NCI-H460 (cell line): ENCODE measurements at places on chromosomes 7 and 10. TPM values are rescaled to one million over a fixed set of nuclear protein-coding genes. Genes with fewer than 3 reads are reported as not detected.

- DNase-seq: no peak
Observed at GRCh38 chr7:132207211-132207610, 369.1 kb downstream of the PLXNA4 start.

GRCh38 chr10:34217524-34217923 is 597.6 kb downstream of the PARD3 start:
- DNase-seq: no peak

GRCh38 chr7:2823130-2823529 is 21.0 kb downstream of the GNA12 start:
- DNase-seq: no peak

DNA sequence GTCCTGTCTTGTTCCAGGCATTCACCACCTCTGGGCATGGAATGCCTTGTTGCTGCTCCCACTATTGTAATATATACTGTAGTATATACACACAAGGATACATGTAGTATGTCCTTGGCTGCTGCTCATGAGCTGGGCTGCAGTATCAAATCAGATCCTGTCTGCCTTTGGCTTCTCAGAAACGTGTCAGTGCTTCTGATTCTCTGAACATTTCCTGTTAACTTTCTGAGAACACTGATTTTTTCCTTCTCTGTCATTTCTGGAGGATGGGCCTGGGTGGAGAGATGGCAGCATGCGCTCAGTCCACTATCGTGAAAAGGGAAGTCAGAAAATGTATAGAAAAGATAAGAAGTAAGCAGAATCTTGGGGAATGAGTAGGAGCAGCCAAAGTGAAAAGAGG is 12.2 kb downstream of the SFTPA2 start:
- no peak for DNase-seq

DNA sequence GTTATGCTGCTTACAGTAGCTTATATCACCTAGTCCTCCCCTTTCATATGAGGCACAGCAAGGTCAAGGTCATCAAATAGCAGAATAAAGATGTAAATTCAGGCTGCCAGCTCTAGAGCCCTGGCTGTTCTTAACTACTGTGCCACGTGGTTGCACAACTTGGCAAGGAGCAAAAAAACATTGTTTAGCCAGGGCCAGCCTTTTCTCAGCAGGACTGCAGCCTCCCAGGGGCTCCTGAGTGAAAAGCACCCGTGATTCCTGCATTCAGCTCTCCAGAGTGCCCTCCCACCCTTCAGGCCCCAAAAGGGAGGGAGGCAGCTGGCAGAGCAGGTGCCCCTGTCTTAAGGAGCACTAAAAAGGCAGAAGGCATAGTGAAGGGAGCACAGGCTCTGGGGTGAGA is 31.8 kb upstream of the TM9SF3 start:
- DNase-seq: no peak

DNA sequence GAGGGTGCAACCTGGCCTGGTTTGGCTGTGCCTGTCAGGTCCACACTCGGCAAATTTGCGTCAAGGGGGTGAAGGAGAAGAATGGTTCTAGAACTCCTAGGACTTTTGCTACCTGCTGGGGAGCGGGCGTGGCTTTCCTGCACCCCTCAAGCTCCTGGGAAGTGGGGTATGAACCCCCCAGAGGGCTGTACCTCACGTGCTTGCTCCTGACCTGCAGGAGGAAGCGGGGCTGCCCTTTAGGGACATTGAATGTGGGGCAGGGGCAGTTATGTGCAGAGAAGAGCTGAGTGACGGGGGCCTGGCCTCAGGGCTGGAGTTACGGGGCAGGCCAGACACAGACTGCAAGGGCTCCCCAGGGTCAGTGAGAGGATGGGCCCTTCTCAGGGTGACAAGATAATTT is 61.4 kb upstream of the GNA12 start:
- no peak for DNase-seq

DNA sequence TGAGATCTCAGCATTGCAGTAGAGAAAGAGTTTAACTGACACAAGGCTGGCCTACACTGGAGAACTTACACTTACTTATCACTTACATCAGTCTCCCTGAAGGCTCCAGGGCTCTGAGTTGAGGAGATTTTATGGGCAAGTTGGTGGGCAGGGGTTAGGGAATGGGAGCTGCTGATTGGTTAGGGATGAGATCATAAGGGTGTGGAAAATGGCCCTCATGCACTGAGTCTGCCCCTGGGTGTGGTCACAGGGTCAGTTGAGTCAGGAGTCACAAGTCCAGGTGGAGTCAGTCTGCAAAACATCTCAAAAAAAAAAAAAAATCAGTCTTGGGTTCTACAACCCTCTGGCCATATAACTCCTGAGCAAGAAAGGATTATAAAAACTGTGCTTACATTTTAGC is 60.5 kb downstream of the PPP1R17 start:
- DNase-seq: no peak

DNA sequence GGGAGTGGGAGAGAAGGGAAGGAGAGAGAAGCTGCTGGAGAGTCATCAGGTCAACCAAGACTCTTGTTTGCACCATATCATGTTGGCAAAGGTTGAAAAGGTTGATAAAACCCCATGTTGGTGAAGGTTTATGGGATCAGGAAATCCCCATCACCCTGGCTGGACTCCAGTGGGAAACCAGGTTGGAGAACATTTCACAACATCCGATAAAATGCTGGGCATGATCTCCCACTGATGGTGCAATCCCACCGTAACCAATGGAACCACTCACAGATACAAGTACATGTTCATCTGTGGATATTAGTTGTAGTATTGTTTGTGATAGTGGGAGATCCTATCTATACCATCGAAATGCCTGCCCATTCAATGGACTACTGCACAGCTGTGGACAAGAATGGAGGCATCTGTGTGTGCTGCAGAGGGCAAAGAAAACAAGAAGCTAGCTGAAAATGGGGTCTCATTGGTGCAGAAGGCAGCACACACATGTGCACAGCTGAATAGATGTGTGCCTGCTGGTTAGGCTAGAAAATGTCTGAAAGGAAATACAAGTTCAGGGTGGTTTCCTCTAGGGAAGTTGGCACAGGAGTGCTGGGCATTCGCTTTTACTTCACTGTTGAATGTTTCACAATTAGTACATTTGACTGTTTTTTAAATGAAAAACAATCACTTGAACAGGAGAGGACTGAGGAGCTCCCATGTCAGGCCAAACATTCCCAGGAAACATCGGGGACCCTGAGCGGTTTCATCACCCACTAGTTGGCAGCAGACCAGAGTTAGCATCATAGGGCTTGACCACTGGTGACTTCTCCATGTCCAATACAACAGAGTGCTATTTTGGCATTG is 80.4 kb upstream of the MGMT start:
- DNase-seq: no peak

- no peak for DNase-seq
Observed at GRCh38 chr10:83372646-83373045, 766.7 kb upstream of the GHITM start.

H2BK1 gene
- total RNA-seq: not detected in 2 replicates

ADRB1 gene
- total RNA-seq: 2.4 and 2.6 TPM in 2 replicates

KCP gene
- not detected in 2 replicates for total RNA-seq

GPNMB gene
- total RNA-seq: 1.4 and 2.7 TPM in 2 replicates

LRRC4 gene
- not detected in 2 replicates for total RNA-seq
